ENCODE measurements at places on chromosomes 5 and 9.

- DNase-seq: no peak
Measured at GRCh38 chr5:138366632-138367382, 14.3 kb downstream of the KDM3B start.

DNA sequence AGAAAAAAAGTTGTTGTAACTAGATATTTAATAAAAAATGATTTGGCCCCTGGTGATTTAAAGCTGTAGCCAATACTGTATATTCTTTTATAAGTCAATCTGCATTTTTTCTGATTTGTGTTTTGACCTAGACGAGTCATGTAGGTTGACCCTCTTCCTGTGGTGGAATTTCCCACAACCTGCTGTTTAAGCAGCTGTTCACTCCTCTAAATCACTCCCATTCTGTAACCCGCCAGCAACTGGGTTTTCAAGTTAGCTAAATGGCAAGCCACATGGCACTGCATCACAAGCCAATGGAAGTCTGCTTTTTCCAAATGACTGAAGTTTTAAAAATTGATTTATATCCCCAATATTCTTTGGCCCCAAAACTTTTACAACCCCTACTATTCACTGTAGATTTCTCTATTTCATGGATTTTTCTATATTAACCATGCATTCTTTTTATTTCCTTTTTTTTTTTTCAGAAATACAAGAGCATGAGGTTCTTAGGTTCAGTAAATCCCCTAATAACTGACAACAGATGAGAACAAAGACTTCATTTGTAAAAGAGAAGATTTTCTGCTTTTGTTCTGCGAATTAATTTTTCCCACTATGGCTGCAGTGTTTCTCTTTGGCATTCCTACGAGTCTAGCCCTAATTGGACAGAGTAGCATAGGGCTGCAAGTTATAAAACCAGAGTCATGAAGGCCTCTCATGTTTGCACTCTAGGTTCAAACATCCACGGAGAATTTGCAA is 184.5 kb upstream of the TLE4 start:
- no peak for DNase-seq

DNA sequence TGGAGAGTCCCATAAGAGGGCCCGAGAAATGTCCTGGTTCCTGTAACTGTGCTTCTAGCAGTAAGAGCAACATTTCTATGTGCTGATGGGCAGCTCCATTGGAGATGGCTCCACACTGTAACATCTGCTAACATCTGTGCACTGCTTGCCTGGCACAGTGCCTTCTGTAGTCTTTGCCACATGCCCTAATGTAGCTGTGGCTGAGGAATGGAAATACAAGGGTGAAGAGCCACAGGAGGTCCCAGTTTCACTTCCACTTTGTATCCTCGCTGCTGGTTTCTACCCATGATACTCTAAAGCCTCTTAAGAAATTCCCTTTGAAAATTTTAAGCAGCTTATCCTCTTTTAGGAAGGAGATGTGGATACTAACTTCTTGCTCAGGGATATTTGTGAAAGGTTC is 97.4 kb downstream of the HOMER1 start:
- no peak for DNase-seq

DNA sequence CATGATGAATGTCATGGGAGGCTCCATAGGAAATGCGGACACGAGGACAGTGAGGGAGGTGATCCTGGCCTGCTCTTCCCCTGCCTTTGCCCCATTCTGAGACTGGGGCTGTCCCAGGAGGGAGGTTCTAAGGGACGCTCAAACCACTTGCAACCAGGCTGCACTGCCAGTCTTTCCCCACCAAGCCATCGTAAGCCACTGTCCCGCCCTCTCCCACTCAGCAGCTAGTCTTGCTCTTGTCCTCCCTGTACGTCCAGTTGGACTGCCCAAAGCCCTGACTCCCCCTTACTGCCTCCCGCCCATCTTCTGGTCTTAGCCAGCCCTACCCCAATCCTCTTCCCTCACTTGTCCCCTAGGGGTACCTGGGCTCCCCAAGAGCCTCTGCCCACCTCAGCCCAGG is 115.7 kb downstream of the FSTL4 start:
- no peak for DNase-seq

- no peak for DNase-seq
Measured at GRCh38 chr5:141880961-141881801, 3.0 kb upstream of the PCDH1 start.

DNA sequence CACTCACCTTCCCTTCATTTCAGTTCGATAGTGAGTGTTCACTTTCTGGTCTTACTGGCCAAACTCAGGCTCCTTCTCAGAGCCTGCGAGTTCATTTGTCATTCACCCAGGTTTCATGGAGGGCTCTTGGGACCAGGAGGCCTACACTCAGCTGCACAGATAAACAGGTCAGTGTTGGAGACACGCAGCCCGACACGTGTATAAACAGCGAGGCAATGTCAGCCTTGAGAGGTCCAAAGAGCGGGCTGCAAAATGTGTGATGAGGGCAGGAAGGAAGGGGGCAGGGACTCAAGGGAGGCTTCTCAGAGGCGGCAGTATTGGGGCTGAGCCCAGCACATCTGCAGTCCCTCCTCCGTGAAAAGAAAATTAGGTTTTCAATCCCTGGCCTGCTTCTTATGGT is 82.6 kb upstream of the ZNF618 start:
- no peak for DNase-seq

DNA sequence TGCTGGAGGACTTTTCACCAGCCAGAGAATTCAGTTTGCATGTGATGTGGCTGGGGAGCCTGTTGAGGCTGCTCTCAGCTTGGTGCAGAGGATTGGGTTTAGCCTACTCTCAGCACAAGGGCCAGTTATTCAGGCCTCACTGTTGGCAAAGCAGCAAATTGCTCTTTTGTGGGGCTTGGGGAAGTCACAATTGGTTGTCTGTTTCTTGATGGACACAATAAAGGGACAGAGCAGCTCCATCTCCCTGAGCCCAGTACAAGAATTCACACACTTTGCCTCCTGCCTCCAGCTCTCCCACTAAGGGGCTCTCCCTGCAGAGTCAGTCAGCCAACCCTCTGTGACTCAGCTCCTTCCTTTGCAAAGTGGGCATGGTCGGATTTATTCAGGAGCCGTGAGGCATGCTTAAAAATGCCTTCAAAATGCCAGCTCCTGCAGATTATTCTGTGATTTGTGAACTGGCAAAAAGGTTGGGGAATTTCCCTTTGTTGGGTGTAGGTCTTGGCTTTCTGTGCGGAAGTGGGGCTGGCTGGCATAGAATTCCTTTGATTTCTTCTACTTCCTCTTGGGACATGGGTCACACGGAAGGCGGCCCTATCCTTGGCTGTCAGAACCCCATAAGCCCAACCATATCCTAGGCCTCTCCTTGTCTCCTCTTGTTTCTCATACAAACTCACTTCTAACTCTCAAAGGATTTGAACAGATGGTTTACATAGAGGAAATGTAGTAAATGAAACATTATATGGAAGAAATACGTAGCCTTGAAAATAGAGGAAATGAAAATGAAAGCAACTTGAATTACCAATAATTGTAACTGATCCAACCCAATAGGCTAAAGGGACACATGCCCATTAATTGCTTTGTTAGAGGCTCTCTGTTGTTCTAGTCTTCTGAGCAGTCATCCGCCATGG is 118.7 kb upstream of the CD180 start:
- no peak for DNase-seq

DNA sequence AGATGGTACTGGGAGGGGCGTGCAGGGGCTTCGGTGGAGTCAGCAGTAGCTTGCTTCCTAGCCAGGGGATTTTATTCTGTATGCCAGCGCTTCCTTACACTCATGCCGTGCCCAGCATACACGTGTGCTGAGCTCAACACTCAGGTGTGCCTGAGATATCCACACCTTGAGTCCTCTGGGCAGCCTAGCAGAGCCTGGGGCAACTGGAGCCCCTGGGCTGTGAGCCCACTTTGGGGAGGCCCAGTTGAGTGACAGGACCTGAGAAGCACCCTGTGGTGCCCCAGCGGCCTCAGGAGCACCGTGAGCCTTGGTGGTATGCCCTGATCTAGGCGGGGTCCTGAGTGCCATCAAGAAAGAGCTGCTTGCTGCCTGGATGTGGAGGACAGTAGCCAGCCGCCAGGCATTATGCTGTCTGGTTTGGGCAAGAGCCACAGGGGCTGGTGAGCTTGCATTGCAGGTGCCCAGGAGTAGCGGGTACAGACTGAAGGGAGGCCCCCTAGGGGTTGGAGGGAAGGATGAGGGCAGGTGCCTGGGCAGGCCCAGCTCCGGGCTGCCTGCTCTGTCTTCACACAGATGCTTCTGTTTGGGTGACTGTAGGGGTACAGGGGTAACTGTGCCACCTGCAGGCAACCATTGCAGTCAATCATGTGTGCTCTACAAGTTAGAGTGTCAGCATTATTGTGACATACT is 42.9 kb downstream of the BNIP1 start:
- DNase-seq: no peak

- no peak for DNase-seq
Measured at GRCh38 chr9:100449420-100449819, 22.5 kb downstream of the MSANTD3 start.

- no peak for DNase-seq
Measured at GRCh38 chr5:74578356-74579044, 62.0 kb downstream of the ENC1 start.

DNA sequence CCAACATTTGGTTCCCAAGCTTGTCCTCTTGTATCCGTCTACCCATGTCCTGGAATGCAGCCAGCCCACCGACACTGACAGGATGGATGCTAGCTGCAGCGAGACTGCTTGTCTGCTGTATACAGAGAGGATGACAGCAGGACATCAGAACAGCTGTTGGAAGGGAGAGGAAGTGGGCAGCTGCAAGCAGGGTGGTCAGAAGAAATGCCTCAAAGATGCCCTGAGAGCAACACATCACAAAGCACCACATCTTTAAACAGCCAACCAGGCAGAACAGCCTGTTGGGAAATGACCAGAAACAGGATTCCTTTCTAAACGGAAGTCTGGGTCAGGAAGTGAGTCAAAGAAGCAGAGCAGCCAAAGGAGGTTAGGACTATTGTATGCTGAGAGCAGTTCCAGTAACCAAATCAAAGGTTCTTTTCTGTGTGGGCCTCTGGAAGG is 219.1 kb downstream of the NDUFS4 start:
- DNase-seq: no peak

DNA sequence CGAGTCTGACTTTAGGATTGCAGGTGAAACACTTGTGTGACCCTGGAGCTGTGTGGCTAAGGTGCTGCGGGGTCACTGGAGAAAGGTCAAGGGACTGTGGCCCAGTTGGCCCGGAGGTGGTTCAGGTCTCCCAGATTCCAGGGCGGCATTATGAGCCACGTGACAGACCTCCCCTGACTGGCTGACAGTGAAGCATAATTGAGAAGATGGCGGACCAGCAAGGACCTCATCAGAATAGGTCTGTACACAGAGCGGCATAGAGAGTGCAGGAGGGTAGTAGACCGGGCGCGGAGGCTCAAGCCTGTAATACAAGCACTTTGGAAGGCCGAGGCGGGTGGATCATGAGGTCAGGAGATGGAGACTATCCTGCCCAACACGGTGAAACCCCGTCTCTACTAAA is 815 bp upstream of the ODF2 start:
- no peak for DNase-seq

DNA sequence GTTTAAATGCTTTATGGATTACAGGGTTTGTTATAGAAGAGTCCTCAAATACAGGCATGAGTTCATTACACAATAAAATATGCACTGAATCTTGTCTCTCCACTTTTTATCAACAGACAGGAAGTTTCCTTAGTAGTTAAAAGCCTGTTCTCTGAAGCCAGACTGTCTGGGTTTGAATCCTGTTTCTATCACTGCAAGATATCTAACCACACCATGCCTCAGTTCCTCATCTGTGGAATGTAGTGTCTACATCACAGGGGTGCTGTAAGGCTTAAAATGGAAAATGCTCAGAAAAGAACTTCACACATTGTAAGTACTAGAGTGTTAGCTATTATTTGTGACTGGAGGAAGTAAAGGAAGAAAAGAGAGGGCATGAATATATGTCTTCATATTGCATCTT is 9.3 kb downstream of the LIX1 start:
- no peak for DNase-seq

DNA sequence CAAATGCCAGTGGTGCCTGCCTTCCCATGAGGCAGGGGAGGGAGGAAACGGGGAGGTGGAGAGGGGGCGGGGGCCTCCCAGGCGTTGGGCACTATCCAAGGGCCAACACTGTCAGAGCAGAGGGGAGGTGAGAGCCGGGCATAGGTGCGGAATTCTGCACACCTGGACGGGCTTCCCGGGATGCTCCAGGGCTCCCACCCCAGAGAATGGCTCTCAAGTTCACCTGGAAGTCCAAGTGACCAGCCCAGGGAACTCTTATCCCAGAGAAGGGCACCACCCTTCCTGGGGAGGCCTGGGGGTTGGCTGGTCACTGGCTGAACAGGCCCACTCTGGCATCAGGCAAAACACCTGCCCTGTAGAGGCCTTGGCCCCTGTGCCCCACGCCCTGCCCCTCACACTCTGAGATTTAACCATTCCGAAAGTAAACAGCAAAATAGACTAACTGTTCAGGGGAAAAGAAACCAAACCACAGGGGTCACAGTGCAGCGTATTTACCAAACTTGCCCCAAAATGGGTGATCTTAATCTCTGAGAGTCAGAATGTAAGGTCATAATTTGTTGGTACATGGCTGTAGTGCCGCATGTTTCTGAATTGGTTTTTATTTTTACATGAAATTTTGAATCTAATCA is 2.7 kb downstream of the CSF2 start:
- no peak for DNase-seq

DNA sequence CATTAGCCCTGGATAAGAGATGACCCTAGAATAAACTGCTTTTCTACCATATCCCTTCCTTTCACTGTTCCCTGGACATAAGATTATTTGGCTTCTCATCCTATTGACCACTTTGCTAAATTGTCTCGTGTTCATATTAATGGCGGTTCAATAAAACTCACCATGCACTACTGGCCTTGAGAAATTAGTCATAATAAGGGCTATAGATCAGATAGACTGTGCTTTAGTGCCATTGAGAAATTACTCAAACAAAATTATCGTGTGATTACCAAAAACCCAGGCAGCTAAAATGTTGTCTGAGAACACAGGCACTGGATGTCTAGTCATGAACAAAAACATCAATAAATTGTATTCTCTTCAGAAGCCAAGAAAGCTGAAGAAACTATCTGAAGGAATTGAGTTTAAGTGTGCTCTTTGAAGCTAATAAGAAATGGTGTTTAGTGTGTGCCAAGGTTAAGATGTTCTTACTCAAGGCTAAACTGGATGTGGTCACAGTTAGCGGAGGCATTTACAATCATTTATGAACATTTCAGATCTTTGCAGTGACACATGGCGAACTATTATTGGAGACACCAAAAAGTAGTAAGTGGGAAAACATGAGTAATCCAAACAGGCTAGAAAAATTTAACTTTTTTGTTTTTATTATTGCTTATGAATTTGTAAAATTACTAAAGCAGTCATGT is 460.4 kb upstream of the RORB start:
- DNase-seq: no peak

Measured in liver (tissue), 10 donors.